Uterus (tissue), 4 donors: ENCODE measurements at places on chromosomes 4 and X.

GRCh38 chr4:184383497-184384055, 90.8 kb downstream of the IRF2 start:
- DNase-seq = peak; percentile 57

- DNase-seq = no peak
These were observed 73.5 kb downstream of the FAM47B start for GRCh38 chrX:35016051-35016450.

- DNase-seq = no peak
These were observed 177.5 kb downstream of the DCLK2 start for GRCh38 chr4:150255610-150256224.

DNA sequence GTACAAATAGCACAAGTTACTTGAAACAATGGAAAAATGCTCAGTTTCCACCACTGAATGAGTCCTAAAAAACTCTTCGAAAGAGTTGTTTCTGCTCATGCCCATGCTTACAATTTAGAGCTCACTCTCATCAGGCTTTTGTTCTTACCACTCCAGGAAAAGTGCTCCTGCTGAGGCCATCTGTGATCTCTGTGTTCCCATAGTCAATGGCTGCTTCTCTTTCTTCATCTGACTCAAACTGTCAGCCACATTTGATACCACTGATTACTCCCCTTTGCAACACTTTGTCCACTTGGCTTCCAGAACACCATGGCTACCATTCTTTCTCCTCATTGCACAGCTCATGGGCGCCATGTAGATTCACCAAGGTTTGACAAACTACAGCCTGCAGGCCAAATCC, 80.0 kb upstream of the SLC34A2 start:
- no peak for DNase-seq

DNA sequence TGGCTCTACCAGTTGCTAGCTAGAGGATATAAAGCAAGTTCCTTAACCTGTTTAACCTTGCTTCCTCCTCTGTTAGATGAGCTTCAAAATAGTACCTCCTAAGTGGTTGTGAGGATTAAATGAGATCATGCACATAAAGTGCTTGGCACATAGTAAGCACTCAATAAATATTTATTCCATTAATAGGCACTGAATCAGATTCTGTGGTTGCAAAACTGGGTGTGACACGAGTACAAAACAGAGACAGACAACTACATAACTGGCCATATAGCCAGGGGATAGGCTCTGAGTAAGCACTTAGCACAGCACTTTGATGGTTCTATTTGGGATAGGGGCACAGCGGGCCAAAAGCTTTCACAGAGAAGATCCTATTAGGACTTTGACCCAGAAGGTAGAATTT, 150.3 kb downstream of the RELL1 start:
- DNase-seq = no peak
